ENCODE measurements at places on chromosomes 12 and 14.

DNA sequence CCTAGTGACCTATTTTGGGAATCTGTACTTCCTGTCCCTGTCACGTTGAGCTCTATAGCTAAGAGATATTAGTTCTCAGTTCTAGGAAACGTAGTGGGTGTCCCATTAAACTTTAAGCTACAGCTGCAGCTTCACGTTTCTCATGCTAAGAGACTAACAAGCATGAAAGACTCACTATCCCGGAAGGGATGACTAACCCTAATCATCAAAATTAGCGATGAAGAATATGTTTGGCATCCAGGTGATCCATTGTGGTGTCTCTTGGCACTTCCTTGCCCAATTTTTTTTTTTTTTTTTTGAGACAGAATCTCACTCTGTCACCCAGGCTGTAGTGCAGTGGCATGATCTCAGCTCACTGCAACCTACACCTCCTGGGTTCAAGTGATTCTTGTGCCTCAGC, 11.0 kb upstream of the LALBA start:
- DNase-seq = no peak

DNA sequence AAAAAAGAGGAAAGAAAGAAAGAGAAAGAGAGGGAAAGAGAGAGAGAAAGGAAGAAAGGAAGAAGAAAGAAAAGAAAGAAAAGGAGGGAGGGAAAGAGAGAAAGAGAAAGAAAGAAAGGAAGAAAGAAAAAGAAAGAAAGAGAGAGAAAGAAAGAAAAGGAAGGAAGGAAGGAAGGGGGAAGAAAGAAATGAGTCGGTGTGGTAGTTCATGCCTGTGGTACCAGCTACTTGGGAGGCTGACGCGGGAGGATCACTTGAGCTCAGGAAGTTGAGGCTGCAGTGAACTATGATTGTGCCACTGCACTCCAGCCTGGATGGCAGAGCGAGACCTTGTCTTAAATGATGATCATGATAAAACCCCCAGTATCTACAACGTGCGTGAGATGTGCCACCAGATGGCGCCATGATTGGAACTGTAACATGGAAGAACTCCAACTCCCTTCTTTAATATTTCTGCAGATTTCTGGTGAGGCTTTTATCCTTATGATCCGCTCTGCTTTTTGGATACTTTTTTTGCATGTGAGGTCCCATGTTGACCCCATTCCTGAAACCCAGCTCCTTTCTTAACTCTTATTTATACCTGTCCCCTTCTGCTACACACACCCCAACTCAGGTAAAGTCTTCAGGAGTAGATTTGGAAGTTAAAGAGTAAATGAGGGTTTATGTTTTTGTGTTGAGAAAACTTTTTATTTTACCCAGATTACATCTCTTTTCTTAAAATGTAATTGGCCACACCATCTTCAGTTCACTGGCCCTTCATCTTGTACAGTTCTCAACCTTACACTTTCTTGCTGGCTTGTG, 25.6 kb downstream of the RNASE10 start:
- DNase-seq = peak; percentile 22

- DNase-seq = no peak
Observed at GRCh38 chr14:79831195-79831892, 380.0 kb downstream of the DIO2 start.

GRCh38 chr14:85038526-85039352, 491.2 kb upstream of the FLRT2 start:
- no peak for DNase-seq

DNA sequence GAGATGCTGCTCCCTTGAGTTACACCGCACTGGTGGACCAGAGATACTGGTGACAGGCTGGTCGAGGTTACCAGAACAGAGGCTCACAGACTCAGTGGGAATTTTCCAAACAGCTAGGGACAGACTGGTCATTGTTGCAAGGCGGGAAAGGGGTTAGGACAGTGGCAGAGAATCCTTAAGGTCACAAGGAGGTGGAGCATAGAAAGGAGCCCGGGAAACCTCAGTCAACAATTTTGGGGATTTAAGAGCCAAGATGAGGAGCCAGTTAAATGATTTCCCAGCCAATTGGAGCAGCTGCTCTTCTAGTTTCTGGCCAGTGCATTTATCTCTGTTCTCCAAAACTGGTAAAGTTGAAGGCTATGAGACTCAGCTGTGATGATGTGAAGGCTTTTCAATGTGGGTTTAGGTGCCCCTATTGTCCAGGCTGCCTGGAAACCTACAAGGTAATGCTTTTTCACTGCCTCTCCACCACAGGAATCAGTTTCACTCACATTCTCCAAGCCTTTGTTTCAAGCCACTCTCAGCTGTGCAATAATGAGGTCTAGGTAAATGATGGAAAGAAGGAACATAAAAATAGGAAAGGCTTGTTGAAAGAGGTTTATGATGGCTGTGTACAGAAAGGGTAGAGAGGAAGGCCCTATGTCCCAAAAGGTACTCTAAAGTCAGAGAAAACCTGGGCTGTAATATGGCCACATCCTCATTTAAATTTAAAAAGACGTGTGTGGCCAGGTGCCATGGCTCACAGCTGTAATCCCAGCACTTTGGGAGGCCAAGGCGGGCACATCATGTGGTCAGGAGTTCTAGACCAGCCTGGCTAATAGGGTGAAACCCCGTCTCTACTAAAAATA, 7.0 kb upstream of the TNS2 start:
- DNase-seq = no peak

GRCh38 chr14:40859055-40859454, 747.6 kb upstream of the LRFN5 start:
- DNase-seq = no peak

DNA sequence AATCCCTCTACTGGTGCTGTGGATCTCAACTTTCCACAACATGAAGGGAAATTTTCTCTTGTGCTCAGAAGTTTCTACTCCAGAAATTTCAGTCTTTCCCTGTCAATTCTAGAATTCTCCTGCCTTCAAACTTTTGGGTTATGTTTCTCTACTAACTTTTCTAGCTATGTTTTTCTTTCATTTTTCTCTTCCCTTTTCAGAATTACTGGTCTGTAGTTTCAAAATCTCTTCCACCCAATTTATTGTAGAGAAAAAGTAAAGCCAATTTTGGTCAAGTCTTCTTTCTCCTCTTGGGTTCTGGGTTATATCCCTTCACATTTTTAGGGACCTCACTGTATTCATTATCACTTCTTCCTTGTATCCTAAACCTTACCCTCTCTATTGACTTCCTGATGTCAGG, 18.9 kb downstream of the CNTN1 start:
- no peak for DNase-seq

Measured in stimulated activated CD8-positive, alpha-beta memory T cell treated with anti-CD3 and anti-CD28 coated beads, Interleukin-7, amount 100 ng/mL, for 48 hours (primary cell).